Aorta (tissue), 5 donors: ENCODE measurements at places on chromosomes 7 and 10. TPM values are rescaled to one million over a fixed set of nuclear protein-coding genes. Genes with fewer than 3 reads are reported as not detected.

GRCh38 chr10:112649006-112649821, 202.2 kb downstream of the VTI1A start:
- no peaks in the 10 kb centered on the region for H3K27me3 ChIP-seq
- no peak overlapping the region for H3K4me3 ChIP-seq
- no peaks in the 10 kb centered on the region for H3K4me1 ChIP-seq

The ABCB1 gene
- 10.6 TPM for total RNA-seq

DNA sequence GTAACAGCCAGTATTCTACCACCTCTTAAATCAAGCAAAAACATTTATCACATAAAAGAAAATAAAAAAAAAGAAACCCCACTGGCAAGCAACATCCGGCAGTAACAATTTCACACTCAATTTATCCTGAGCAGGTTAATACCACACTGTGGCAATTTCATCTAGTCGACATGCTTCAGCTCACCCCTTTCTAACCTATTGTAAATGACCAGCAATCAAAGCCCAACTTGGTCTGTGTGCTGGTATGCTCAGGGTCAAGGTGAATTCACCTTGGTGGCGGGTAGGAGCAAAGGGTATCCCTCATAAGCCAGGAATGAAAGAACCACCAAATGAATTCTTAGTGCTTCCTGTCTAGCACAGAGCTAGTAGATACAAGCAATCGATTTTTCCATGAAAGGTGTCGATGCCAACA, 109.1 kb upstream of the AFAP1L2 start:
- H3K27ac ChIP-seq = no peak overlapping the region
- no peaks in the 10 kb centered on the region for H3K4me1 ChIP-seq
- no peaks in the 10 kb centered on the region for H3K36me3 ChIP-seq
- H3K27me3 ChIP-seq = no peaks in the 10 kb centered on the region
- DNase-seq = no peak

DNA sequence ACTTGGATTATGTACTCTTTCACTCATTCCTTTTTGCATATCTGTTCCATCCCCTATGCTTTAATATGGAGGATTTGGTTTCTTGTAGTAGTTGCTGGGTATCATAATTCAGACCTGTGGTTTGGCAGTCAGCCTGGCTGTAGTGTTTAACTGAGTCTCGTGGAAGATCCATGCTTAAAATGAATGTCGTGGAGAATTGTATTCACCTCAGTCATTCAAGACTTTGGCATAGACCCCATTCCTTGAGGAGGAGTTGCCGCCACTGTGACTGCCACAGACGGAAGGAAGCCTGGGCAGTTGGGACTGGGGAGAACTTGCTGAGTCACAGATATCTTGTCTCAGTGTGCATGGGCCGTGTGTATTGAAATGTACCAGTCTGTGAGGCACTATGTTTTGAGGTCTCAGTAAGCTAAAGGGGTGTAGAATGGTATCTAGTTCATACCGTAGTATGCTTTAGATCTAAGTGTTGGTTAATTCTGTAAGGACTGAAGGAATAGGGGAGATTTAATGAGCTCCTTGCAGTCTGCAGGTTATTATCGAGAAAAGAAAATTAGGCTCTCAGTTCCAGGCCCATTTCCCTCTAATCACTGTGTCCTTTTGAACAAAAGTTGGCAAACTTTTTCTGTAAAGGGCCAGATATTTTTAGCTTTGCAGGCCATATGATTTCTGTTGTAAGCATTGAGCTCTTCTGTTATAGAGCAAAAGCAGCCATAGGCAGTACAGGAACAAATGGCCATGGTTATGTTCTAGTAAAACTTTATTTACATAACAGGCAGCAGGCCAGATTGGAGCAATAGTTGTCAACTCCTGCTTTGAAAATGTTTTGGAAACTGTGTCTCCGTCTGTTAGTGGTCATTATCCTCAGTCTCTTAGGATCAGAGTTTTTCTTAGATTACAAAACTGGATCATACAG, 76.8 kb downstream of the TPST1 start:
- H3K4me1 ChIP-seq = peaks cover 3% of the 10 kb centered on the region
- H3K27ac ChIP-seq = no peak overlapping the region
- DNase-seq = peak; percentile 70
- H3K27me3 ChIP-seq = no peaks in the 10 kb centered on the region
- H3K36me3 ChIP-seq = no peaks in the 10 kb centered on the region

GRCh38 chr7:30970594-30971094, 6.9 kb downstream of the GHRHR start:
- no peak overlapping the region for H3K27ac ChIP-seq
- no peaks in the 10 kb centered on the region for H3K27me3 ChIP-seq
- H3K4me3 ChIP-seq = no peak overlapping the region
- no peak for DNase-seq

DNA sequence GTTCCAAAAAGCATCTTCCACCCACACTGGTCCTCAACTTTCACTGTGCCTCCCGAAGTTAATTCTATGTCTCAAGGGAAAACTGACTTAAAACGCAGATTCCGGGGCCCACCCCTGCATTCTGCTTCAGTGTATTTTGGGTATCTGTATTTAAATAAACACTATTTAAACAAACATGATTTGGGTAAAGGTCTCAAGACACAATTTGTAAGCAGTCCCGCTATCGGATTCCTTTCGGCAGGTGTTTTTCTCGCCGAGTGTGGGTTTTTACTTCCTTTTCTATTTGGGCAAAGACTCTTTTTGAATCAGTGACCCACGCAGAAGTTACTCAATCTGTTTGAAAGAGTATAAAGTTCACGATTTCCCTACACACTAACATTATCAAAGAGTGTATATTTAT, 1.2 kb downstream of the PDIA4 start:
- no peak overlapping the region for H3K4me3 ChIP-seq
- H3K36me3 ChIP-seq = no peaks in the 10 kb centered on the region
- H3K27me3 ChIP-seq = no peaks in the 10 kb centered on the region
- no peak overlapping the region for H3K27ac ChIP-seq
- DNase-seq = no peak

The CALU gene
- total RNA-seq = 206 TPM

DNA sequence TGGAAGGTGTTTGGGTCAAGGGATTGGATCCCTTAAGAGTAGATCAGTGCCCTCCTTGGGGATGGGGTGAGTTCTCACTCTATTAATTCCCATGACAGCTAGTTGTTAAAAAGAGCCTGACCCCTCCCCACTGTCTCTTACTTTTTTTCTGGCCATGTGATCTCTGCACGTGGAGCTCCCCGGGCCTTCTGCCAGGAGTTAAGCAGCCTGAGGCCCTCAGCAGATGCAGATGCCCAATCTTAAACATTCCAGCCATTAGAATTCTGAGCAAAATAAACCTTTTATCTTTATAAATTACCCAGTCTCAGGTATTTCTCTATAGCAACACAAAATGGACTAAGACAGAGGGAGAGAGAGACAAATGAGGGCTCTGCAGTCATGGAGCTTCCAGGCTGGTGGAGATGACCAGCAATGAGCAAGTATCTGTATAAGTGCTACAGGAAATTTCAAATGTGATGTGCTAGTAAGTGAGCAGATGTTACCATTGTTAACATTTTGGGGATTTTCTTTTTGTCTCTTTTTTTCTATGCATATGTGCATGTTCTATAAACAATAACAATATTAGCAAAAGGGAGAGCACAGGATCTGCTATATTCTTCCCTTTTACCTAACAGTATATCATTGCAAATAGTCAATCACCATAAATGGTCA, 26.7 kb downstream of the PLPP4 start:
- no peaks in the 10 kb centered on the region for H3K27me3 ChIP-seq
- no peaks in the 10 kb centered on the region for H3K4me1 ChIP-seq
- H3K4me3 ChIP-seq = no peak overlapping the region
- H3K36me3 ChIP-seq = no peaks in the 10 kb centered on the region
- H3K27ac ChIP-seq = no peak overlapping the region

DNA sequence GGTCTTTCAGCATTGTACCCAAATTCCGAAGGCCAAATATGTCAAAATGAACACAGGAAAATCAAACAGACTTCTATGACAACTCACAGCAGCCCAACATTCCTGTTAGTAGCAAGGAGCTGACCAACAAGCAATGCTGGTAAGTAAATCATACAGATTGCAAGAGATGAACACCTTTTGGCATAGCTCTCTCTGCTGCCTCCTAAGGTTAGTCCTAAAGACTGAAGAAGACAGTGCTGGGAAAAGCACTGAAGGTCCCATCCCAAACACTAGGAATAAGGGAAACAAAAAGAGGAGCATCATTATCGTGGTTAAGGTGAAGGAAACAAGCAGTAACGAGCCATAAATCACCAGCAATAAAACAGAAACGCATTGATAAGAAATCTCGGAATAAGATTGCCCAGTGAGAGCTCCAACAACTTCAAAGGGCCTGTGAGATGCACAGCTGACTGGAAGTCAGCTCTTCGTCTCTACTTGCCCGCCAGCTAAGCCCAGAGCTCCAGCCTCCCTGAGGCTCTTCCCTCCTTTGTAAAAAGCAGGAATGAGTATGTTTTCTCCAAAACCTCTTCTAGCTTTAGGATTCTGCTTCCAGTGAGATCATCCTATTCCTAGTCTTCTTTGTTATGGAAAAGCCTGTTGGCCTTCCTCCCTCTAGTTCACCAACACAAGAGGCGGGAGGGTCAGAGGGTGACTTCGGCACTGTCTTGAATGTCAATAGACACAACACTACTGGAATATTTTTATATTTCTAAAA, 15.3 kb downstream of the NUDT5 start:
- no peak overlapping the region for H3K4me3 ChIP-seq
- H3K27me3 ChIP-seq = no peaks in the 10 kb centered on the region
- DNase-seq = no peak
- H3K36me3 ChIP-seq = peaks cover 6% of the 10 kb centered on the region
- no peak overlapping the region for H3K27ac ChIP-seq

The AKR1C3 gene
- total RNA-seq = 36.2 TPM

DNA sequence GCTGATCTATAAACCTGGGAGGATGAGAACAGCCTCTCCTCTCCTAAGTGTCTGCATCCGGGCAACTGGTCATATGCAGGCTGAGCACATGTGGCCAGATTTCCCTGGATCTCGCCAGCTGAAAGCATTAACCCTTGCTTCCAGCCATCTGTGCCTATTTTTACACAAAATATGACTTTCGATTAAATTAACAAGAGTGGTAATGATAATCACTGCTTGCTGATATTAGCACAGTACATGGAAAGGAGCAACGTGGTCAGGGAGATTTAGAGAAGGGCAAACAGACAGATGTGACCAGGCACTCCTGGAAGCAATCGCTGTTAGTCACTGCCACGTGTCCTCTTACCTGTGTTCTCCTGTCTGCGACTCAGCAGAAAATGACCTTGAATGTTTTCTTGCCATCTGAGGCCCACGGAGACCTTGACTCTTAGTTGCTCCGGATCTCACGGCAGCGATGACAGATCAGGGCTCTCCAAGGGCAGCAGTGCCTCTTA, 59.5 kb upstream of the NPTX2 start:
- no peaks in the 10 kb centered on the region for H3K4me1 ChIP-seq
- H3K36me3 ChIP-seq = no peaks in the 10 kb centered on the region
- no peaks in the 10 kb centered on the region for H3K27me3 ChIP-seq

- H3K36me3 ChIP-seq = no peaks in the 10 kb centered on the region
- no peak for DNase-seq
- H3K27ac ChIP-seq = no peak overlapping the region
- H3K27me3 ChIP-seq = peaks cover 3% of the 10 kb centered on the region
- H3K4me1 ChIP-seq = no peaks in the 10 kb centered on the region
- H3K4me3 ChIP-seq = no peak overlapping the region
Observed at GRCh38 chr10:2680821-2681220, 386.5 kb upstream of the PFKP start.

The OR9A2 gene
- total RNA-seq = not detected

The CYTH3 gene
- total RNA-seq = 63.7 TPM

GRCh38 chr7:138666385-138666784, 34.8 kb downstream of the SVOPL start:
- no peaks in the 10 kb centered on the region for H3K4me1 ChIP-seq
- H3K36me3 ChIP-seq = no peaks in the 10 kb centered on the region
- no peak overlapping the region for H3K4me3 ChIP-seq
- no peak overlapping the region for H3K27ac ChIP-seq

The CAMK1D gene
- total RNA-seq = 10.9 TPM

DNA sequence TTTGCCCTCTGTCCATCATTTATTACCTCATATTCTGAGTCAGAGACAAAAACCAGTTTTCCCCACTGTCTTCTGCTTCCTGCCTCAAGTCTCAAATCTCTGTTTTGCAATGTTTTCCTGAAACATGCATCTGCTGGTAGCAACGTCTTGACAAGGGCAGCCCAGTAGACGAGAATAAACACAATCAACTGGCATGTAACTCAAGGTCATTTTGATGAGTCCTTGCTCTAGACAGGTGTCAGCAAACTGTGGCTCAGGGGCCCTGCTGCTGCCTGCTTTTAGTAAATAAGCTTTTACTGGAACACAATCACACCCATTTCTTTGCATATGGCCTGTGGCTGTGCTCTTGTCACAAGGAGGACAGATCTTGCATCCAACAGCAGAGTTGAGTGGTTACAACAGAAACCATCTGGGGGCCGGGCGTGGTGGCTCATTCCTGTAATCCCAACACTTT, 59.8 kb downstream of the ITIH5 start:
- peaks cover 2% of the 10 kb centered on the region for H3K36me3 ChIP-seq
- no peak overlapping the region for H3K4me3 ChIP-seq
- H3K4me1 ChIP-seq = no peaks in the 10 kb centered on the region
- H3K27me3 ChIP-seq = no peaks in the 10 kb centered on the region
- DNase-seq = no peak

GRCh38 chr7:100583132-100584053, 2.5 kb downstream of the LRCH4 start:
- H3K4me3 ChIP-seq = no peak overlapping the region
- no peaks in the 10 kb centered on the region for H3K36me3 ChIP-seq
- peak; percentile 76 for DNase-seq
- H3K27ac ChIP-seq = no peak overlapping the region
- no peaks in the 10 kb centered on the region for H3K4me1 ChIP-seq

DNA sequence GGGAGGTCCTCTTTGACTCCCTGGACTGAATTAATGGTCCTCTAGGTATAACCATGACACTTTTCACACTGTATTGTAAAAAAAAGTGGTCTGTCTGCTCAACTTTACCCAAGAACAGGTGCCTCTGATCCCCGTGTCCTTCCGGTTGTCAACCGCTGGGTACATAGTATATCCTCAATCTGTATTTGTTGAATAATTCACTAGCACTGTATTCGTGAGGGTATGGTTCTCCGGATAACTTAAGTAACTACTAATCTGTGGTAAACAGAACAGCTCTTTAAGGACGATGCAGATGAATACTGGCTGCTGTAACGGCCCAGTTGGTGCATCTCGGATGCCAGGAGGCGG, 472 bp upstream of the ADAM22 start:
- no peak overlapping the region for H3K4me3 ChIP-seq
- H3K27ac ChIP-seq = no peak overlapping the region
- no peaks in the 10 kb centered on the region for H3K4me1 ChIP-seq
- DNase-seq = no peak

The CALHM3 gene
- total RNA-seq = not detected

GRCh38 chr10:59793919-59794318, 40.7 kb upstream of the MRLN start:
- no peak for DNase-seq
- H3K4me1 ChIP-seq = no peaks in the 10 kb centered on the region
- H3K4me3 ChIP-seq = no peak overlapping the region
- H3K27ac ChIP-seq = no peak overlapping the region
